T-helper 1 cell (primary cell): ENCODE measurements at places on chromosomes 7 and 10.

DNA sequence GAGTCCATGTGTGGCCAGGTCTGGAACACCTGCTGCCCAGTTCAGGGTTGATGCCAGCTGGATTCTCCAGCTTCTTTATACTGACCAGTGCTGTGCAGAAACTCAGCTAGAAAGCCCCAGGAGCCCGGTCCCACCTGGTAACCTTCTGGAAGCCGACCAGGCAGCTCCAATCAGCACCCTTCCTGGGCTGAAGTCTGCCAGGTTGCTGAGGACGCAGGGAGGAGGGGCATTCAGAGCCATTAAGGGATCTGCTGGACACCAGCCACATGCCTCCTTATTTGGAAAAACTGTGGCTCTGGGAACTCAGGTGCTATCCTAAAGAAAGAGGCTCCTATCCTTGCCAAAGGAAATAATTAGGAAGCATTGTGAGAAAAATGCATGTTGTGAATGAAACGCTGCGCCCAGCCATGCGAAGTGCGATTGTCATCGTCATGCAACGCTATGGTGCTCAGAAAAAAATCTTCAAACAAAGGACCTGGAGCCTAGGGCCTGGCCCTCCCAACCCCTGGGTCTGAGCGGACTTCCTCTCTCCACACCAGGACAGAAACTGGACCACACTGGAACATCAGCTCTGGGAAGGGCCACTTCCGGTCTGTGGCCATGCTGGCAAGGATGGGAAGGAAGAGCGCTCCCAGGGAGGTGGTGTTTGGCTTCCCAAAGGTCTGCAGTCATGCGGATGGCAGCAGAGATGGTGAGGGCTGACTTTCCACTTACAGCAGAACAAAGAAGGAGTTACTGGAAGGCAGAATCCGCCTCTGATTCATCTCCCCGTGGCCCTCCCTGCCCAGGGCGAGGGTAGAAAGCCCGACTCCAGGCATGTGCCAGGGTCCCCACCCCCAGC is 90.1 kb downstream of the FAM53B start:
- DNase-seq: no peak

GRCh38 chr7:50335795-50336754 is 31.6 kb downstream of the IKZF1 start:
- DNase-seq: peak; percentile 64

GRCh38 chr10:132158823-132159222 is 27.9 kb upstream of the DPYSL4 start:
- DNase-seq: peak; percentile 66

- no peak for DNase-seq
Observed at GRCh38 chr7:95269640-95270039, 54.7 kb downstream of the PON1 start.
